ENCODE measurements at places on chromosomes 5 and 9. TPM values are rescaled to one million over a fixed set of nuclear protein-coding genes. Genes with fewer than 3 reads are reported as not detected.

DNA sequence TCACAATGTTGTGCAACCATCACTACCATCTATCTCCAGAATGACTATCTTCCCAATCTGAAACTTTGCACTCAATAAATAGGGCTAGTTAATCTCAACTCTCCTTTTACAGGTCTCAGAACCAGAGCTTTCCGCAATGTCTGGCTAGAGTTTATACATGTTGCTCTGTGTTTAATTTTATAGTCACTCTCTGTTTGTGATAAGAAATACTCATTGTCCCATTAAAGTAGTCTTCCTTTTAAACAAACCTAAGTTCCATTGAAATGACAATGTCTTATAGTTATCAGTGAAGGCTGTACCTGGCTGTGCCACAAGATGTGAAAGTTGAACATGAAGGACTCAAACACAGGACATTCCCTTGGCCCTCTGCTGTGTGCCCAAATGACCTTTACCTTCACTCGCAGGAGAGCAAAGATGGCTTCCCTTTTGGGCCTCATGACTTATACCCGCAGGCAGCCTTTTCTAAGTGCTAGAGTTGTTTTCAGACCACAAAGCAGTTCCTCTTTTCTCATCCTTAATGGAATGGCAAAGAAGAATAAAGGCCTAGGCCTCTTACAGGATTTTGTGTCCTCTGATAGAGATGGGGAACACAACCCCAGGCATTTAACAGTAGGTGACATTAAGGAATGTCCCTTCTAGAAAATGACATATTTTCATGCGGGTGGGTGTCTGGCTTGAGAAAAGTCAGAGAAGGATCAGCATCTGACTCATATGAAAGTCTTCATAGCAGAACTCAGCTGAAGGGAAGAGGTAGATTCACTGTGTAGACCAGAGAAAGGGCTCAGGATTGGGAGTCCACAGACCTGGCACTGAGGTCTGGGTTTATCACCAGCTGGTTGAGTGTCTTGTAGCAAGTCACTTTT is 69.6 kb upstream of the ATP10B start:
- no peaks in the 10 kb centered on the region for H3K36me3 ChIP-seq
- H3K4me1 ChIP-seq: no peaks in the 10 kb centered on the region
- no peak overlapping the region for H3K27ac ChIP-seq
- no peaks in the 10 kb centered on the region for H3K27me3 ChIP-seq

DNA sequence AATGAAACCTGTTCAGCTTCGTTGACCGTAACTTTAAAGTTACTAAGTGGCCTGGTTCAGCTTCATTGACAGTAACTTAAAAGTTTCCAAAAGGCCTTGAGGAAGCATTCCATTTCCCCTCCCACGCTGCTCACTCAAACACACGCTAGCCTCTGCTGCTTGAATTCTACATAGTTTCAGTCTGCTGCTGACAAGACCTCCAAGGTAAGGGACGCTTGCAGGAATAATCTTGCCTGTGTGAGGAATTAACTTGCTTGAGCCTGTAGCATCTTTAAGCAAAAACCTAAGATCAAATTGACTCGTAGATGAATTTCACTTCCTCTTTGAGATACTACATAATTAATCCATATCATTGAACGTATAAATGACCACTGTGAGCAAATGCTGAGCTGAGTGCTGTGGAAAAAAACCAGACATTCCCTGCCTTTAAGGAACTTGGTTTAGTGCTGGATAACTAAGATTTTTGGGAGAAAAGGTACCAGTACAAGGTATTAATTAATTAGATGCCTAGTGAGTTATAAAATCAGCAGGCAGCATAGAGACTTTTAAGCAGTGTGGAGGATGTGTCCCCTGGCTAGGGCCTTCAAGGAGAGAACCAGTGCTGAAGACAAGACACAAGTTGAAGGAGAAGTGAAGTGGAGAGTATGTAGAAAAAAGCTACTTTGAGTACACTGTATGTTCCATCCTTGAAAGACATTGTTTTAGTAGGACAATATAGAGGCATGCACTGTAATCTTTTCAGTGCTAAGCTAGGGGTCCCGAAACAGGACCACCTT is 39.2 kb downstream of the GRAMD2B start:
- H3K36me3 ChIP-seq: no peaks in the 10 kb centered on the region
- DNase-seq: no peak
- no peak overlapping the region for H3K4me3 ChIP-seq
- no peak overlapping the region for H3K27ac ChIP-seq
- peaks cover 19% of the 10 kb centered on the region for H3K4me1 ChIP-seq

CRHBP gene
- total RNA-seq: not detected

DNA sequence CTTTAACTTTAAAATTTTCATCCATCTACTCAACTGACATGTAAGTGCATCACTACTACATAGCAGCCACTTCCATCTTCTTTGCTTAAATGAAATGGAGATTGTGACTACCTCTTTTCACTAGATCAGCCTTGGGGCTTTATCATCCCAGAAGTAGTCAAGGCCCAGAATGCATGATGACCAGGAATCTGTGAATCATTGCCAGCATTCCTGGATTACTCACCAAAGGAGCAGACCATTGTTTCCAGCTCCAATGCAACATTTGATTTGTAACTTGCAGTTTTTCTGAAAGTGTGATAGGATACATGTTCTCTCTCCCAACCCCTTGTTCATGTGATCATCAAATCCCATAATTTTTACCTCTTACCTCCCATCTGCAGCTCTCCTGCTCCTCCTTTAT is 65.1 kb downstream of the PLPPR1 start:
- no peak for DNase-seq
- no peak overlapping the region for H3K4me3 ChIP-seq
- H3K27ac ChIP-seq: no peak overlapping the region
- H3K4me1 ChIP-seq: no peaks in the 10 kb centered on the region
- H3K27me3 ChIP-seq: no peaks in the 10 kb centered on the region

CATSPER3 gene
- 0.18 TPM for total RNA-seq

DNA sequence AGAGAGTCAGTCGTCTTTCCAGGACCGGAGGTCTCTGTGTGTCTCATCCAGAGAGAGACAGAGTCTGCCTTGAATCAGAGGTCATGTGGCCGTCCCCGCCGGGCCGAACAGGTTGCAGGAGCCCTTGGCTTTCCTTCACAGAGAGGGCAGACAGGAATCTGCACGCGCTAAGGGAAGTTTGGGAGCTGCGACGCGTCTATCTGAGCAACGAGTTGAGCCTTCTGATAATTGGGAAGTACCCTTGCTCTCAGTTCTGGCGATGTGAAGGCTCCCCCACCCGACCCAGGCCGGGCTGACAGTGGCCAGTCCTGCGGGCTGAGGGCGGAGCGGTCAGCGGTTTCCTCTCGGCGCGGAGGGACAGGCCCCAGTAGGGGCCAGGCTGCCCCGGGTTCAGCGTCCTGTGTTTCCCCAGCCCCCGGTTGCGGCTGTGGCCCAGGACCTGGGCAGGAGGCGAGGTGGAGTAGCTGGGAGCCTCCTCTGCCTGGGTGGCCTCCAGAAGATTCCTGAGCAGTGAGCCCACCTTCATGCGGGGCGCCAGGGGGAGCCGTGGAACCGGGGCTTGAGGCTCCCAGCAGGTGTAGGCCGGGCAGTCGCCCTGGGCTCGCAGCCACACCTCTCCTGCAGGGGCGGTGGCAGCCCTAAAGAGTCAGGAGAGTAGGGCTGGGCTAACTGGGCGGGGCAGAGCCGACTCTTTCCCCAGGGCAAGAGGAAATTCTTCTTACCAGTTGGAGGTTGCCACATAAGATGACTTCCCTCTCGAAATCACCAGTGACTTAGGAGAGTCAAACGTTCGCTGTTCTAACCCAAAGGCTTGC is 13.9 kb downstream of the NR2F1 start:
- no peaks in the 10 kb centered on the region for H3K36me3 ChIP-seq
- no peak overlapping the region for H3K4me3 ChIP-seq
- H3K27ac ChIP-seq: no peak overlapping the region

GRCh38 chr9:129697656-129698253 is 32.3 kb downstream of the PRRX2 start:
- H3K27ac ChIP-seq: no peak overlapping the region
- no peaks in the 10 kb centered on the region for H3K36me3 ChIP-seq
- no peak for DNase-seq
- no peaks in the 10 kb centered on the region for H3K4me1 ChIP-seq
- peaks cover 9% of the 10 kb centered on the region for H3K27me3 ChIP-seq

DNA sequence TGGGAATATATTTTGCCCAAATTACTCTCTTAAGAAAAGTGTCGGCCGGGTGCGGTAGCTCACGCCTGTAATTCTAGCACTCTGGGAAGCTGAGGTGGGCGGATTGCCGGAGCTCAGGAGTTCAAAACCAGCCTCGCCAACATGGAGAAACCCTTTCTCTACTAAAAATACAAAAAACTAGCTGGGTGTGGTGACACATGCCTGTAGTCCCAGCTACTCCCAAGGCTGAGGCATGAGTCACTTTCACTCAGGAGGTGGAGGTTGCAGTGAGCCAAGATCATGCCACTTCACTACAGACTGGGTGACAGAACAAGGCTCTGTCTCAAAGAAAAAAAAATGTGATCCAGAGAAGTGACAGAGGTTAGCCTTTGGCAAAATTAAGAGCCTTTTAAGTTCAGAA is 26.4 kb upstream of the TMEM171 start:
- DNase-seq: no peak
- no peak overlapping the region for H3K27ac ChIP-seq
- no peak overlapping the region for H3K4me3 ChIP-seq
- H3K27me3 ChIP-seq: no peaks in the 10 kb centered on the region
- no peaks in the 10 kb centered on the region for H3K4me1 ChIP-seq
- H3K36me3 ChIP-seq: no peaks in the 10 kb centered on the region

DNA sequence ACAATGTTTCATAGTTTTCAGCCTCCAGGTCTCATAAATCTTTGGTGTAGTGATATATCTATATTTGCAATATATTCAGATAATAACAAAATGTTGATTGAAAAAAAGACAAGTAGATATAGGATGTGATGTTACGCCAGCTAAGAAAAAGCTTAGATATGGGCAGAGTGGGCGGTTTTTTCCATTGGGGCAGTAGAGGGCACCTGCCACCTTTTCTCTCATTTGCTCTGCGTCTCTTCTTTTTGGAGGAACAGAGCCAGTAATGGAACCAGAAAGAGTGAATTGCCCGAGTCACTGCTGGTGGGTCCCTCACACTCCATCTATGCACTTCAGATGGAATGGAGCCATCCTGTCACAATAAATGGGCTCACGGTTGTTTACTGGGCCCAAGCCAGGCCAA is 62.1 kb upstream of the FANCC start:
- no peaks in the 10 kb centered on the region for H3K36me3 ChIP-seq
- H3K4me3 ChIP-seq: no peak overlapping the region
- DNase-seq: no peak
- no peaks in the 10 kb centered on the region for H3K4me1 ChIP-seq
- H3K27me3 ChIP-seq: no peaks in the 10 kb centered on the region

GRCh38 chr5:79653843-79654242 is 35.8 kb upstream of the CMYA5 start:
- H3K27me3 ChIP-seq: no peaks in the 10 kb centered on the region
- no peak overlapping the region for H3K4me3 ChIP-seq
- no peak for DNase-seq

NOXA1 gene
- total RNA-seq: not detected

DNA sequence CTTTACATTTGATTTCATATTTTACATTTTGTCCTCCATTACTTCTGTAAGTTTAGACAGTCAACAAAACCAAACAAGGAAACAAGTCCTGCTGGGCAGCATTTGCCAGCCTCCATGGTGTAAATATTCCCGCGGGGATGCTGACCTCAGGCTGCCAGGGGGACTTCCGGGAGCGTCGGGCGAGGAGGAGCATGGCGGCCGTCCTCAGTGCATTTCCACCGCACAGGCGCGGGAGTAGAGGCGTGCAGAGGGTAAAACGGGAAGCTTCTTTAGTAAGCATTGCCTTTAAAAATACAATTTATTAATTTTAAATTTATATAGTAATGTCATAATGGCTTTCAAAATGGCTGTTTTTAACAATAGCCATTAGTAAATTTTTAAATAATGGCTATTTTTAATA is 385.3 kb upstream of the IRX4 start:
- H3K36me3 ChIP-seq: no peaks in the 10 kb centered on the region
- no peak overlapping the region for H3K4me3 ChIP-seq
- no peak for DNase-seq
- H3K4me1 ChIP-seq: no peaks in the 10 kb centered on the region
- no peaks in the 10 kb centered on the region for H3K27me3 ChIP-seq
- no peak overlapping the region for H3K27ac ChIP-seq

DNA sequence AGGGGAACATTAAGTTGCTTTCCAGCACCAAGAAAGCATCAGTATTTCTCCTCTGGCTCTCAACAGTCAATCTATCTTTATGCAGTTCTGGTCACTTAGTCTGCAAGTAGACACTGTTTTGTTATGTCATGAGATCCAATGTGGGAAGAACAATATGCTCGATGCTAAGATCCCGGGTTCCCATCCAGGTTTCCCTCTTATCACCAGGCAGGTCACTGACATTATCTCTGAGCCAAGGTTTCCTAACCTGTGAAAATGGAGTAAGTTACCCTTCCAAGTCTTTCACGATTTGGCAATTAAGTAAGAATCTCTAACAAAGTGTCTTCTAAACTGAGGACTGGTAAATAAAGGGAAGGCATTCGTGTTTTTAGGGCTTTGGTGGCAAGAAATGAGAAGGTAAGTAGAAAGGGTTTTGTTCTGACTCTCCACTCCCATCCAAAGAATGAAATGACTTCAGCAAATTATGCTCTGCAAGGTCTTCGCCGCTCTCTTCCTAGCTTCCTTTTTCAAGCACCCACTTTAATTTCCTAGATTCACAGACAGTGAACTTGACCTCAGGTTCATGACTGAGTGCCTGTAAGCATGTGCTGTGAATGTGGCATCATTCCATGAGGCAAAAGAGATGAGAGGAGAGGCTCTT is 86.4 kb downstream of the DCP2 start:
- H3K27me3 ChIP-seq: no peaks in the 10 kb centered on the region
- H3K36me3 ChIP-seq: no peaks in the 10 kb centered on the region
- no peak overlapping the region for H3K4me3 ChIP-seq
- peaks cover 8% of the 10 kb centered on the region for H3K4me1 ChIP-seq
- no peak for DNase-seq

DNA sequence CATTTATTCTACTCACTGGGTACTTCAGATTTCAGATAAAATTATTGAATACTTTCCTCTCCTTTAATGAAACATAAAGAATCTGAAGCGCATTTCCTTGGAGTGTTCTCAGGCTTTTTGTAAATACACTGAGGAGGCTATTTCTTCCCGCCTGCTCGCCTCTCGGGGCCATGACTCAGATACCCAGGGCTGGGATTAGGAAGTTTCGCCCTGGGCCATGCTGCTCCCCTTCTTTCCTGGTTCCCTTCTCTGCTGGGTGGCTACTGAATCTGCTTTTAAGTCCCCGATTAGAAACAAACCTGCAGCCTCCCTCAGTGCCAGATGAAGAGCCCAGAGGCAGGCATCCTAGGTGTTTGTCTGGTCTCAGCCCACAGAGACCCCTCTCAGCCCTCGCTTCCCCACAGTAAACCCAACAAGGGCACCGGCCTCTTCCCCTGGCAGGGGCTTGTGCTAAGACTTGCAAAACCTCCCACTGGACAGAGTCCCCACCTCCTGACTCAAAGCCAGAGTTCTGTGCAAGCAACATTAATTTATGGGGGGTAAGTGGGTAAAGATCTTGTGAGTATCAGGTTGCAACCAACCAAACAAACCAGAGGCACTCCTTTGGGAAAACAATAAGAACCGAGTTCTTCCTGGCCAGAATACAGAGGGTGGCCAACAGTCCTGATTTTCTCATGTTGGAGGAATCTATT is 30.7 kb upstream of the IRX1 start:
- H3K36me3 ChIP-seq: no peaks in the 10 kb centered on the region
- no peaks in the 10 kb centered on the region for H3K27me3 ChIP-seq
- no peaks in the 10 kb centered on the region for H3K4me1 ChIP-seq
- DNase-seq: no peak
- no peak overlapping the region for H3K27ac ChIP-seq
- no peak overlapping the region for H3K4me3 ChIP-seq

GRCh38 chr5:175129121-175129520 is 314.9 kb downstream of the DRD1 start:
- no peaks in the 10 kb centered on the region for H3K27me3 ChIP-seq
- no peak overlapping the region for H3K27ac ChIP-seq
- H3K36me3 ChIP-seq: no peaks in the 10 kb centered on the region
- H3K4me3 ChIP-seq: no peak overlapping the region

TYRP1 gene
- not detected for total RNA-seq

All from GM12878 (cell line).